NCI-H1930 (cell line): ENCODE measurements at places on chromosomes 7 and 10.

DNA sequence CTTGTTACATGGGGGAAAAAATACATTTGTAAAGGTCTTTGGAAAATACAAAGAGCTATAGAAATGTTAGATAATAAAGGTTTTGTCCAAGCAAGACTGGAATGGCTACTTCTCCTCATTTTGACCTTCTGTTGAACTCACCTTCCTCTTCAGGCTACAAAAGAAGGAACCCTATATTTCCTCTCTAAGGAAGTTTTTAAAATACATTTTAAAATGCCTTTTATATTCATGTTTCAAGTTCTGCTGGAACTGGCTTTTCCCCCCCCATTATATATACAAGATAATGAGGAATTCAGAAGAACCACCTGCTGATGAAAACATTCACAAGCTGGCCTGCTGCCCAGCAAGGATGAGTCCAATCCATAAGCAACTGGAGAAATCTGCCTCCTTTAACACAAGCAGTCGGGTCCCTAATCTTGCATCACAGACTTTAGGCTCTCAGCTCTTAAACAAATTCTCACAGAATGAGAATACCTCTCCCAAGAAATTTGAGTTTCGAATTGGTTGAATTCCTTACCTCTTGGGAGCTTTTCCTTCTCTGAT, 44.6 kb downstream of the MTERF1 start:
- no peak for DNase-seq

- DNase-seq, result no peak
Observed at GRCh38 chr10:131673396-131673795, 227.4 kb upstream of the PPP2R2D start.

GRCh38 chr7:4260867-4261600, 421.1 kb upstream of the FOXK1 start:
- DNase-seq, result no peak

DNA sequence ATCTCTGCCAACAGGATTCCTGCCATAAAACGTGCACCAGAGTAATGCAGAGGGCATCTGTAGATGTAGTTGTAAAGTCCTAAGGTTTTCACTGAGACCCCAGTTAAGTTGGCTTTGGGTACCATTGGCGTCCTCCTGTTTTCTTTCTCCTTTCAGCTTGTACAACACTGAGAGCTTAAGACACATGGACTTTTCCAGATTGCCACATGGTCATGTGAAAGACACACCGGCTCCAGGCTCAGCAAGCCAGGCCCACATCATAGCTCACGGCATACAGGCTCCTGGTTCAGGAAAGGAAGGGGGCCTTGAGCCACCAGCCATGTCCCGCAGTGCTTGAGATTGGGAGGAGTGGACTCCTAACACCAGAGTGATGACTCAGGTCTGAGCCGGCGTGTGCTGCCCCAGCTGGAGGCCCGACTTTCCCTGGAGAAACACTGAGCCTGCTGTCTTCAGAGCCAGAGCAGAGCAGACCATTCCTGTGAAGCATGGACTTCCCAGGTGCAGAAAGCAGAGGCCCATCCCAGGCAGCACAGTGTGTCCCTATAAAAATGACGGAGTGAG, 252.7 kb downstream of the PRPF18 start:
- no peak for DNase-seq

- DNase-seq, result no peak
Observed at GRCh38 chr7:39882148-39882784, 67.8 kb upstream of the CDK13 start.

DNA sequence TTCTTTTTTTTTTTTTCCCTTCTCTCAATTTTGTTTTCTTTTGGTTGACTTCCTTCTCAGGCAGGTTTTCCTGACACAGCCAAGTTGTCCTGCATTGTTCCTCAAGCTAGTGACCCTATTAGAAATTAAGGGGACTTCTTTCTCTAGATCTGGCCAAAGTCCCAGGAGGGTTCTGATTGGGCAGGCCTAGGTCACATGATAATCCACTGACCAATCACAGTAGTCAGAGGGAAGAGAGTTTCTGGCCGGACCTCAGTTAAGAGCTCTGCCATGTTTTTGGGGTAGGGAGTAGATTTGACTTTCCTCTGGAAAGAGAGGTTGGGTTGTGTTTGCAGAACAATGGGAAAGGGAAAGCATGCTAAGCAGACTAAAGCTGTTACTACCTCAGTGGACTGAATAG, 16.2 kb downstream of the VWA2 start:
- DNase-seq, result no peak

DNA sequence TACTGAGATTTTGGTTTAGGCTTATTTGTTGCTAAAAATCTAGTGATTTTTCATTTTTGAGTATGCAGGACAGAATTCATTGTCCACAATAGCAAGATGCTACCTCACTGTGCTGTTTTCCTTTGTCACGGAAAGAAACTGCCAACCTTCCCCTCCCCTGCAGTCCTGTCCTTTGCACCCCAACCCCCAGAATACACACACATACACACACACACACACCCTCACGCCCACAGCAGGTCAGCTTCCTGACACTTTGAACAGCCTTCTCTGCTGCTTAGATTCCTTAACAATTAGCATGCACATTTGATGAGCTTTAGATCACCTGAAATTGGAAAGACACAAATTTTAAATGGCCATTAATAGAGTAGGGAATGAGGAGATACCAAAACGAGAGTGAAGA, 32.1 kb downstream of the ARMC3 start:
- DNase-seq, result no peak

DNA sequence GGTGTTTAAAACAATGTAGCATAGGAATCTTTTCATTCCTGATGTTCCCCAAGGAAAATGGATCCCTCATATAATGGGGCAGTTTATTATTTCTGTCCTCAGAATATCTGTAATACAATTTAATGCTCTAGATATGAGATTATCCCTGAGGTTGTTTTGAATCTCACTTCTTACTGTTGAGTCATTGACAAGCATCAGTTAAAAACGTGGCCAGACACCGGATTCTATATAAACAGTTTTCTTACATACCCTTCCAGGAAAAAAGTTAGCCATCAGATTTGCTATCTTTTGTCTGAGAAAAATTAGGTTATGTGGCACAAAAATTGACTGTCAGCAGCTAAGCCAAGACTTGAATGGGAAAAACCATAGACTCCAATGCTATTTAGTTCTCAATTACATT, 539.8 kb upstream of the CELF2 start:
- DNase-seq, result no peak

GRCh38 chr10:62231805-62232204, 36.8 kb downstream of the RTKN2 start:
- DNase-seq, result no peak

DNA sequence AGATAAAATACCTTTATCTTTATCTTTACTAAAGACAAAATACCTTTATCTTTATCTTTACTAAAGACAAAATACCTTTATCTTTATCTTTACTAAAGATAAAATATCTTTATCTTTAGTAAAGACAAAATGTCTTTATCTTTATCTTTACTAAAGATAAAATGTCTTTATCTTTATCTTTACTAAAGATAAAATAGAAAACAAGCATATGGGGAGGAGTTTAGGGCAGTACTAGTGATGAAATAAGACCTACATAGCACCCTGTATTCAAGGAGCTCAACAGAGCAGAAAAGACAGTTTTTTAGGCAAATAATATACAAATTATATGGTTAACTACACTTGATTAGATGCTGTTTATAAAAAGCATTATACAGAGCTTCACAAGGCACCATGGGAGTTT, 19.3 kb downstream of the ANKRD22 start:
- no peak for DNase-seq

GRCh38 chr7:102080434-102081243, 206.0 kb upstream of the SH2B2 start:
- no peak for DNase-seq

- no peak for DNase-seq
Observed at GRCh38 chr10:127052001-127052400, 144.4 kb downstream of the INSYN2A start.

- no peak for DNase-seq
Observed at GRCh38 chr10:52379287-52379686, 65.2 kb downstream of the DKK1 start.

- no peak for DNase-seq
Observed at GRCh38 chr10:71945819-71946474, 18.2 kb upstream of the CHST3 start.

DNA sequence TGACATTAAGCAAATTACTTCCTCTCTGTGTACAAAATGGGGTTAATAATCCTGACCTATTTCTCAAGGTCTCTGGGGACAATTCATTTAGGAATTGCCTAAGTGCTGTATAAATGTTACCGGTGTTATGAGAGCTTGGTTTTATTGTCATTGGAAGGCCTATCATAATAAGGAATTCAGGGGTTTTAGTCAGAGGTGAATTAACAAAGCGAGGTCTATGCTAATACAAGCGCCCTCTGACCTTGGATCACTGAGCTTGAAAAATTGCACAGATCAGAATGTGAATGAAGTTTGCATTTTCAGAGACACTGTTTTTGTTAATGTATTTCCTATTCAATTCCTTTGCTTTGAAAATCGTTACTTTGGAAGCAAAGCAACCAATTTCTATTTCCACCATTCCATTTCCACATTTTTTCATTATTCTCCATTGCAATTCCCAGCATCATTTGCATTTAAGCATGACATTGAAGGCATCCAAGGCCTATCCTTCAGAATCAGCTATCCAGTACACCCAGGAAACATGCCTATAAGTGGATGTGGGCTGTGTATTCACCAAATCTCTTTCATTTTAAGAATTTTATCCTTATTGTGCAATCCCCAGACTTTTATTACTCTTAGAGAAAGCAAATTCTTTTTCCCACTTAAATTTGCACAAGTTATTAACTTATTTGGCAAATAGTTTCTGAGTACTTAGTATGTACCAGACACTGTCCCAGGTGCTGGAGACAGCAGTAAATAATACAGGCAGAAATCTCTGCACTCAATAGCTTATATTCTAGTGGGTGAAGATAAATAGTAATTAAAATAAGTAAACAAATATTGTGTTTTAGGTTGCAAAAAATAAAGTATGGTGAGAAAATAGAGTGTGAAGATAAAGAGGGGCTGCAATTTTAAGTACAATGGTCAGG, 133.1 kb downstream of the NRCAM start:
- DNase-seq, result no peak

GRCh38 chr7:92058040-92058439, 76.2 kb downstream of the CYP51A1 start:
- no peak for DNase-seq

GRCh38 chr7:17559388-17559787, 260.9 kb downstream of the AHR start:
- DNase-seq, result no peak

DNA sequence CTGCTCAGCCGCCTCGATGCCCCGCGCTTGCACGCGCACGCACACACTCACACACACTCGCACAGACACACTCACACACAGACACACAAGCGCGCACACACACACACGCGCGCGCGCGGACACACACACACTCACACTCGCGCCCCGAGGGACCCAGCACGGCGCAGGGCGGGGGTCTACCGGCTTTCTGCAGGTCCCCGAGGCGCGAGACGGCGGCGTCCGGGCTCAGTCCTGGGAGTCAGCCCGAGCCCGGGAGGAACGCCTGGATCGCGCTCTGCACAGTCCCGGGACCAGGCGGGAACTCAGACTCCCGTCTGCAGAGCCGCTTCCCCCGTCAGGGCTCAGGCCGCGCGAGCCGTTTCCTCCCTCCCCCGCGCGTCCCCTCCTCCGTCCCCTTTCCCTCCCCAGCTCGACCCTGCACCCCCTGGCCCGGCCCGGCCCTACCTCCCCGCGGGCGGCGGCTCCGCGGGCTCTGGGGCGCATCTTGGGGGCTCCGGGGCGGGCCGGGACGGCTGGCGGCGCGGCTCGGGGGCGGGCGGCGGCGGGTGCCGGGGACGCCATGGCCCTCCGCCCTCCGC, 464 bp downstream of the DENND2A start:
- DNase-seq, result no peak
